ENCODE measurements at places on chromosomes 12 and 14.
A peak's percentile ranks its signal among the peaks of the same experiment; 100 is the strongest.

DNA sequence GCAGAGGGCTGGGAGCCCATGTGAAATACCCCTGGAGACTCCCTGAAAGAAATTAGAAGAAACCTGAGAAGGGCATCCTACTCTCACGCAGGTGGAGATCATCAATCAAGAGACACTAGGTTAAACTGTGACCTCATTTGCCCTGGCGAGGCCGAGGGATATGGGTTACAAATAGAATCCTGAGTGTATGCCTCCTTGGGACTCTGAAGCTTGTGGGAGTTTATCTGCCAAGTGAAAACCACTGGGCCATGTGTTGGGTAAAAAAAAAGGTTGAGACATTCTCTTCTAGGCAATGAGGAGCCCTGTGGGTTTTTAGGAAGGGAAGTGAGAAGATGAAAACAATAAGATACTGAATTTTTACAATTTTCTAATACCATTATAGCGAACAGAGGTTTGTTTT, 160.7 kb upstream of the ARID2 start:
- DNase-seq, result no peak

- DNase-seq, result no peak
Measured at GRCh38 chr12:115597157-115597712, 680.3 kb downstream of the MED13L start.

GRCh38 chr14:99619835-99620834, 16.1 kb upstream of the CCDC85C start:
- no peak for DNase-seq

DNA sequence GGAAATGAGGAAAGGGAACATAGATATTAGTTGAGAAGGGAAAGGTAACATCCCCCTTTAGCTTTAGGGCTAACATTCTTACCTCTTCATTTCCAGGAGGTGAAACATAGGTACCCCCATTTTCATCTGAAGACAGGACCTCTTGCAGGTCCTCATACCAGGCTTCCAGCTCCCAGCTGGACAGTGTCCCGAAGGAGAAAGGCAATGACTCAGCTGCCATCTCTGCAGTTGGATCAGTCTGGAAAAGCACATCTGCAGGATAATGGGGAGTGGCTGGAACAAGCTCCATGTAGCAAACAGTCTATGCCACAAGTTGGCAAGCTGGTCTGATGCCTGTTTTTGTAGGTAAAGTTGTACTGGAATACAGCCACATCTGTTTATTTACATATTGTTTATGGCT, 3.1 kb downstream of the DDIT3 start:
- no peak for DNase-seq

DNA sequence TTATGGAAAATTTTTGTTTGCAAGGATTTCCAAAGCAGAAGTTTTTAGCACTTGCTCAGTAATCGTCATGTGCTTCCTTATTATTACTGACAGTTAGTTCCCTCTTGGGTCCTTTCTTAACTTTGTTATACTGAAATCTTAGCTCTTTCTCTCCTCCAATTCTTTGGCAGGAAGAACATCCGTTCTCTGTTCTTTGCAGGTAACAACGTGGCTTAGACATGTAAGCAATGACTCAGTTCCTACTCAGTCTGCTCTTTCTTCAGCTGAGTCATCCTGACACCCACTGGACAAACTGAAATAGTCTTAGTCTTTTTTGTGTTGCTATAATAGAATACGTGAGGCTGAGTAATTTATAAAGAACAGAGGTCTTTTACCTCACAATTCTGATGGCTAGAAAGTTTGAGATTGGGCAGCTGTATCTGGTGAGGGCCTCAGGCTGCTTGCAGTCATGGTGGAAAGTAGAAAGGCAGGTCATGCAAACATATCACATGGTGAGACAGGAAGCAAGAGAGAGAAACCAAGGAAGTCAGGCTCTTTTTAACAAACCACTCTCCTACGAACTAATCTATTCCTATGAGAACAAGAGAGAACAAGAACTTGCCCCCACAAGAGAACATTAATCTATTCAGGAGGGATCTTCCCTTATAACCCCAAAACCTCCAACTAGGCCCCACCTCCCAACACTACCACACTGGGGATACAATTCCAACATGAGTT, 49.2 kb downstream of the TESPA1 start:
- no peak for DNase-seq

DNA sequence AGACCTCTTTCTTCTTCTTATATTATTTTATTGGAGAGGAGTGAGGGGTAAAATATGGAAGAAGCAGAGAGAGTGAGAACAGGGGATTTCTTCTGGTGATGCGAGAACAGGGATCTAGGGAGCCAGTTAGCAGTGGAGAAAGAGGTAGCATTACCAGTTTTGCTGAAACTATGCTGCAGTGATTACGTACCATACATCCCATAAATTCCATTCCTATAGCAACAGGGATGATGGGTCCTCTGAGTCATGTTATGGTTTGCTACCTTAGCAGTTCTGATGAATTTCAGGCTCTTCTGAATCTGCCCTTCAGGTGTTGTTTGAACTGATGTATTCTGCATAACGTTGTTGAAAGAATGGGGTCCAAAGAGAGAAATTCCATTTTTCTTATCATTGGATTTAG, 625.4 kb upstream of the LRFN5 start:
- no peak for DNase-seq

DNA sequence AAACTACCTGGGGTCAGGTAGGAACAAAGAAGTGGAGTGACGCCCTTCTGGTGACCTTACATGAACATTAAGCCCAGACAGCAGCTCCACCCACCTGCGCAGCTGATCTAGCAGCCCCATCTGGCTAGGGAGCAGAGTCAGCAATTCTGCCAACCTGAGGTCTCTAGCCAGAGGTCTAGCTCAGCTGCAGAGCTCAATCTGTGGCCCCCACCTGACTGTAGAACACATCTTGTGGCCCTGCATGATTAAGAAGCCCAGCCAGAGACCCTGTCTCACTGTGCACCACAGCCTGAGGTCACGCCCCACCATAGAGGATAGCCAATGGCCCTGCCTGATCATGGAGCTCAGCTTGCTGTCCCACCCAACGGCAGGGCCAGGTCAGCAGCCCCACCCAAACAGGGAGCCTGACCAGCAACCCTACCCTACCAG, 50.6 kb upstream of the HIGD1C start:
- DNase-seq, result no peak

- no peak for DNase-seq
Measured at GRCh38 chr12:15608941-15609340, 180.2 kb downstream of the EPS8 start.

GRCh38 chr12:12505544-12506495, 56.8 kb downstream of the DUSP16 start:
- no peak for DNase-seq

GRCh38 chr14:21300892-21301291, 21.0 kb downstream of the RPGRIP1 start:
- DNase-seq, result peak; percentile 34

GRCh38 chr12:76410371-76410770, 62.2 kb upstream of the BBS10 start:
- no peak for DNase-seq

DNA sequence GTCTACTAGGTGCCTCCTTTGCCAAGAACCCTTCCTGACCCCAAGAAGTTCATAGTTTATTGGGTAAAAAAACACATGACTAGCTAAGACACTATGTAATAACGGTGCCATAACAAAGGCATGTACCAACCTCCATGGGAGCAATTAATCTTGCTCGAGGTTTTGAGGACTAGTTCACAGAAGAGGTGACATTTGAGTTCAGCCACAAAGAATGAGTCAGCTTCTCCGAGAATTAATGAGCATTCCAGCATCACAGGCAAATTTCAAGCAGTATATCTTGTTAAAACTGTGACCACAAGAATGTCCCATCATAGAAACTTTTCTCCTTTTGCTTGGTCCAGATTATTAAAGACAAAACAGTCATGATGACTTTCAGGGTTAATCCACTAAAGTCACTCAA, 113.0 kb upstream of the RAP1B start:
- DNase-seq, result no peak

DNA sequence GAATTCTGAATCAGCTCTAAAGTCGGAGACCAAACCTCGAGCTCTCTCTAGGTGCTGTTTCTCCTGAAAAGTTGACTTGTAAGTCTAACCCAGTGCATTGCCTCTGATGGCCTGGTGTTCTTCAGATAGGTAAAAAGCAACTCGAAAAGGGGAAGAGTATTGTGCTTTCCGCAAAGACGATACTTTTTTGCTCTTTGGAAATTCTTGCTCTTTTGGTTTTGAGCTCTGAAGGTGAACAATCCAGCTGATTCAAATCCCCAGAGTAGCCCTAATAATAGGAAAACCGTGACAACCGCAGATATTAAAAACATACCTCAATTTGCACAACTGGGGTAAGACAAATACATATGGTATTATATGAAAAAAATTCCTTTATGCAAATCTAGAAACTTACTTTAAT, 447.4 kb downstream of the RAD51B start:
- DNase-seq, result no peak

GRCh38 chr12:65876898-65877721, 52.8 kb downstream of the HMGA2 start:
- DNase-seq, result no peak

DNA sequence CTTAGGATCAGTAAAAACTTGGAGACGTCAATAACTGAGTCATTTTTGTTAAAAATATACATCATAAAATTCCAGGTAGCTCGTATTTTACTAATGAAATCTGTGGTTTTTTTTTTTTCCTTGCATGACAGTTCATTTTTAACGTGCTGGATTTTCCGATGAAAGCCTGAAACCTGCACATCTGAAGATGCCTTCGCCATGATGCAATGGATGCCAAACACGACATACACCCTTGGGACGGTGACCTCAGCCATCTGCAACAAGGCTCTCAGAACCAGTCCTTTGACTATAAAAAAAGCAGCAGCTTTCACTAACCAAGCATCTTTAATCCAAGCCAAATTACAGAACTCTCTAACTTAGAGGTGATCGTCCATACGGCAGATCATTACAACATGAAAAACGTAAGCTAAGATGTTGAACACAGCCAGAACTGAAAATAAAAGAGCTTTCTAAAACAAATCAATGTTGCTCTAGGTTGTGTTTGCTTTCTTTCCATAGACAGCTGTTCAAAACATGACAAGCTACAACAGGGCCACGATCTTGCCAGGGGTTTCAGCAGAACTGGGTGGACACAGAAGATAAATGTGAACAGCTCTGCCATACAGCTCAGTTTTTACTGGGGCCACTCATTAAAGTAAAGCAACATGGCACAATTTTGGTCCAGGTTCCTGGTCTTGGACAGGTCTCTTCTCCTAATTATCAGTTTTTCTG, 7.8 kb downstream of the NIN start:
- DNase-seq, result no peak

GRCh38 chr14:54756656-54757392, 145.8 kb downstream of the GCH1 start:
- DNase-seq, result no peak

GRCh38 chr12:46803517-46803916, 22.3 kb downstream of the SLC38A4 start:
- no peak for DNase-seq

DNA sequence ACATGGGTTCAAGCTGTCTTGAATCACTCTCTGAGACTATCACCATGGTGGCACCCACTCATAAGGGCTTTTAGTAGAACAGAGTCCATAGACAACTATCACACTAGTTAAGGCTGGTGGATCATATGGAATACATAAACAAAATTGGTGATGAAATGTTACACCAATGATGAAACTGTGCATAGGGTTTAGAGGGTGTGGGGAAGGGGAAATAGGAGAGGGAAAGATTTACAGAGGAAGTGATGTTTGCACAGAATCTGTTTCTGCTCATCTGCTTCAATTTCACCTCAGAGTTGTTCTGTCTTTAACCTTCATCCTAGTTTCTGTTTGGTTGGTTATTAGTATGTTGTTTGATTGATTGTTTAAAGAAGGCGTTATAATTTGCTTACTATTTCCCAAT, 2.4 kb upstream of the RXYLT1 start:
- no peak for DNase-seq

- peak; percentile 48 for DNase-seq
Measured at GRCh38 chr12:63844391-63845341, at the start of gene SRGAP1. Gene SRGAP1 (plus strand): TSS chr12:63844700. CDS start chr12:63844817, 117 bp downstream.

GRCh38 chr12:4603421-4603820, 41.4 kb downstream of the DYRK4 start:
- DNase-seq, result no peak

- DNase-seq, result no peak
Measured at GRCh38 chr12:7151532-7151931, 21.4 kb downstream of the CLSTN3 start.

GRCh38 chr12:113870035-113870434, 96.1 kb downstream of the RBM19 start:
- DNase-seq, result no peak

DNA sequence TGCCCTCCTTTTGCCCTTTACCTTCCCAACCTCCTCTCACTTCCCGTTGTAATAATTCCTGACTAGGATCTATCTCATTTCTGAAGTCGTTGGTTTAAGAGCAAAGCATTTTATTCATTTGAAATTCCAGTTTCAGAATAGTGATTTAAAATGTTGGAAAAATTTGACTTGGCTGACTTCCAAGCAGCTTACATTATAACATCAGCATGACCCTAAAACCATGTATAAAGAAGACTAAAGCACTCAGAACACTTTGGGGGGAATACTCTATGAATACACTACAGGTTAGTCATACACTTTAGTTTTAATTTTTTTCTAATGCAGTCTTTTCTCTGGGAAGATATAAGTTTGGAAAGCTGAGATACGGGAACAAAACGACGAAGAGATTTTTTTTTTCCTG, 161.1 kb downstream of the BTG1 start:
- no peak for DNase-seq

DNA sequence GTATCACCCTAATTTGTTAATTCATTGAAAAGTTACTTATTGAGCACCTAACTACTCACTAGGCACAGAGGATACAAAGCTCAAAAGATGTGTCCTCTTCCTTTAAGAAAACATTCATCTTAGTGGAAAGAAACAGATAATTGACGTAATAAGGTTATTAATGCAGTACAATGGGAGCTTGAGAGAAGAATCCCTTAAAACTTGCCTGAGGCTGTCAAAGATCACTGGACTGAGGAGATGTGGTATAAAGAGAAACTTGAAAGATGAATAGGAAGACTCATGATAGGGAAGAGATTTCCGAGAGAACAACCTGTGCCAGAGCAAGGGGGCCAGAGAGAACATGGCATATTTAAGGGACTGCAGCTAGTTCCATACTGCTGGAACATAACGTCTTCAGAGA, 19.1 kb downstream of the GOLGA5 start:
- no peak for DNase-seq

DNA sequence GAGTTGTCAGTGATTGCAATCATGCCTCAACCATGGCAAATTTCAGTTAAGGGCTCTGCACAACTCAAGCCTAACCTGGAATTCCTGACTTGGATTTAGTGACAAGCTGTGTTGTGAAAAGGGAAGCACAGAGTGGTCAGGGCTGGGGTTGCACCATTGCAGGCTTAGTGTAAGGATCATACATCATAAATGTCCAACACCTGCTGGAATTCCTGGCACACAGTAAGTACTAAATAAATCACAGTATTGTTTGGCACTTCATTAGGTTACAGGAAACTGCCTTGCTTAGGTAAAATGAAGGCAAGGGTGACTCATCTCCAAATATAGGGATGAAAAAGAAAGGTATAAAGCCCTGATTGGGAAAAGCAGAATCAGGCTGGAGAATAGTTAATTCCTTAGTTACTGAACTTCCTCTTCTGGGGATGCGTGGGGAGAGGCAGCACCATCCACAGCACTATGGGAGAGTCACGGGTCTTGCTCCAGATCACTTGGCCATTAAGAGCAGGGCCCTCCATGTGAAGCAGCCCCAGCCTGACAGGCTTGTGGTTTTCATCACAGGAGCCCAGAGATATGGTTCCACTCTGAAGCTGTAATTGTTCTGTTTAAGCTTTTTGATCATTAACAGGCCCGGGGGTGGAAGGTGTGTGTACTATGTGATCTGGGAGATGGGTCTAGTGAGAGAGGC, 39.7 kb downstream of the SLC8A3 start:
- DNase-seq, result no peak
